Naive thymus-derived CD4-positive, alpha-beta T cell (primary cell): ENCODE measurements at places on chromosomes 4 and X. TPM values are rescaled to one million over a fixed set of nuclear protein-coding genes. Genes with fewer than 3 reads are reported as not detected.

Gene FOXP3
- 24.1 and 25.3 TPM in 2 replicates for total RNA-seq

Gene GABRE
- total RNA-seq: not detected

Gene CT47B1
- not detected for total RNA-seq

- H3K4me3 ChIP-seq: no peak overlapping the region
- H3K4me1 ChIP-seq: no peaks in the 10 kb centered on the region
- H3K27me3 ChIP-seq: no peaks in the 10 kb centered on the region
- H3K36me3 ChIP-seq: no peaks in the 10 kb centered on the region
- no peak overlapping the region for H3K27ac ChIP-seq
Measured at GRCh38 chrX:117570160-117570559, 546.5 kb downstream of the KLHL13 start.

DNA sequence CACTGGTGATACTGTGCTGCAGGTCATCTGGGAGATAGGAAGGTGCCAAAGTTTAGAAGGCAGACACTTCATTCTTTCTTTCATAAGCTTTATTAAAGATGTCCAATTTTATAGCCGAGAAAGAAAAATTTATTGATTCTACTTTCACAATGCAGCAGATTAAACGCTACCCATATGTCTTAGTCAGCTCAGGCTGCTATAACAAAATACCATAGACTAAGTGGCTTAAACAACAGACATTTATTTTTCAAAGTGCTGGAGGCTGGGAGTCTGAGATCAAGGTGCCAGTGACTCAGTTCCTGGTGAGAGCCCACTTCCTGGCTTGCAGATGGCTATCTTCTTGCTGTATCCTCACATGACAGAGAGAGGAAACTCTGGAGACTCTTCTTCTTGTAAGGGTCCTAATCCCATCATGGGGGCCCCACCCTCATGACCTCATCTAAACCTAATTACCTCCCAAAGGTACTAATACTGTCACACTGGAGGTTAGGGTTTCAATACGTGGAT lies 33.4 kb upstream of the KLHL34 start:
- no peaks in the 10 kb centered on the region for H3K27me3 ChIP-seq
- H3K4me1 ChIP-seq: no peaks in the 10 kb centered on the region
- no peak for DNase-seq
- H3K27ac ChIP-seq: no peak overlapping the region
- no peaks in the 10 kb centered on the region for H3K36me3 ChIP-seq

- H3K4me1 ChIP-seq: no peaks in the 10 kb centered on the region
- H3K27ac ChIP-seq: no peak overlapping the region
- H3K27me3 ChIP-seq: no peaks in the 10 kb centered on the region
- H3K4me3 ChIP-seq: no peak overlapping the region
- no peak for DNase-seq
- no peaks in the 10 kb centered on the region for H3K36me3 ChIP-seq
Measured at GRCh38 chr4:168710353-168710946, 213.6 kb downstream of the PALLD start.

Gene PRMT9
- 9.4 and 9.7 TPM in 2 replicates for total RNA-seq

- H3K36me3 ChIP-seq: no peaks in the 10 kb centered on the region
- peak overlapping the region; percentile 61 for H3K4me3 ChIP-seq
- H3K4me1 ChIP-seq: peaks cover 44% of the 10 kb centered on the region
- DNase-seq: no peak
Measured at GRCh38 chr4:48130100-48130499, 4.0 kb downstream of the TXK start.

Gene CABS1
- total RNA-seq: not detected

Gene APBB2
- 1.2 and 1.5 TPM in 2 replicates for total RNA-seq

- no peak overlapping the region for H3K4me3 ChIP-seq
- no peaks in the 10 kb centered on the region for H3K36me3 ChIP-seq
- no peak overlapping the region for H3K27ac ChIP-seq
- DNase-seq: peak; percentile 38
- H3K27me3 ChIP-seq: no peaks in the 10 kb centered on the region
Measured at GRCh38 chrX:112642349-112642748, 37.4 kb downstream of the LHFPL1 start.

- H3K4me1 ChIP-seq: no peaks in the 10 kb centered on the region
- H3K27ac ChIP-seq: no peak overlapping the region
- H3K4me3 ChIP-seq: no peak overlapping the region
- no peak for DNase-seq
- no peaks in the 10 kb centered on the region for H3K36me3 ChIP-seq
Measured at GRCh38 chr4:71487344-71487920, 148.6 kb downstream of the SLC4A4 start.

Gene OPRPN
- not detected for total RNA-seq

- no peak for DNase-seq
- no peaks in the 10 kb centered on the region for H3K27me3 ChIP-seq
- H3K4me1 ChIP-seq: no peaks in the 10 kb centered on the region
- no peak overlapping the region for H3K27ac ChIP-seq
- H3K36me3 ChIP-seq: no peaks in the 10 kb centered on the region
Measured at GRCh38 chrX:2450681-2451080, 50.1 kb downstream of the DHRSX start.

Gene LIN54
- 20.9 TPM for total RNA-seq

Gene SMIM43
- total RNA-seq: not detected

Gene ANK2
- not detected for total RNA-seq

DNA sequence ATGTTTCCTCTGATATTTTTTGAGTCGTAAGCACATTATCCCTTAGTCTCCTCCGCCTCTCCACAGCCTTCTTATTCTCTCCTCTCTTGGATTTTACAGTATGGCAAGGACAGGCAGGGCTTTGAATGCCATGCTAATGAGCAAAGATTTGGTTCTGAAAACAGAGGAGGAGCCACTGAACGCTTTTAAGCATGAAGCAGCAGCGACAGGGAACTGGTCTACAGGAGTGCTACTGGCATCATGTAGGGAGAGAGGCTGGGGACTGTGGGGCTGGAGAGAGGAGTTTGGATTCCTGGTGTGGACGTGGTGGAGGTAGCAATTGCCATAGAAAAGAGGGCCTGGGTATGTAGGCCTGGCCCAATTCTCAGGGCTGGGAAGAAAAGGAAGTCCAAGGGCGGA lies 4.6 kb upstream of the CD99L2 start:
- H3K27ac ChIP-seq: no peak overlapping the region
- no peaks in the 10 kb centered on the region for H3K4me1 ChIP-seq
- H3K27me3 ChIP-seq: no peaks in the 10 kb centered on the region
- no peak overlapping the region for H3K4me3 ChIP-seq

DNA sequence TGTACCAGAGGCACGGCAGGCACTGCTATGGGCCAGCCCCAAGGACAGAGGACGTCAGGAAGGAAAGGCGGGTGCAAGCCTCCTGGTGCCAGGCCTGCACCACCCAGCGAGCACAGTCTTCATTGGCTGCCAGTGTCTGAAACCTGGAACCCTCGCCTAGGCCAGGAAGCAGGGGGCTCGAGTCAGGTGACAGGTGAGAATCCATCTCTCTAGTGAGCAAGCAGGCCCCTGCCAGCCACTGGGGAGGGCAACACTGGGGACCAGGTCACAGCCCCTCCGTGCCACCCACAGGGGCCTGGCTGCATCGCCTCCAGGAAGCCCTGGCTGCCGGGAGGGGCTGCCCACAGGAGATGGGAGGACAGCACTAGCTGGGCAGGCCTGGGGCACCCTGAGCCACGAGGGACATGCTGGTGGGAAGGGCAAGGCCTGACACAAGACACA lies 6.9 kb upstream of the HAUS3 start:
- H3K4me1 ChIP-seq: no peaks in the 10 kb centered on the region
- H3K27ac ChIP-seq: no peak overlapping the region
- H3K27me3 ChIP-seq: no peaks in the 10 kb centered on the region
- no peak overlapping the region for H3K4me3 ChIP-seq
- no peaks in the 10 kb centered on the region for H3K36me3 ChIP-seq

DNA sequence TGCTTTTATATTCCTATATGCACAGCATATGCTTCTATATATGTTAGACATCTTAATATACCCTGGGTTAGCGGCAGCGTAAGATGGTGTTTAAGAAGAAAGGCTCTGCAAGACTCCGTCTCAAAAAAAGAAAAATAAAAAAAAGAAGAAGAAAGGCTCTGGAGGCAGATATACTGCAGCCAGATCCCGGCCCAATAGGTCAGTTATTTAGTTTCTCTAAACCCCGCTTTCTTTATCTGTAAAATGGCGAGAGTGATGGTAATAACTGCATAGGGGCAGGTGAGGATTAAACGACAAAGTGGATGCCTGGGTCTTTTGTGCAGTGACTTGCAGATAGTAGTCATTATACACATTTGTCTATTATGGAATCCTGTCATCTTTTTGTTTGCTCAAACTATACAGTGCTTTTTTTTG lies 115.2 kb downstream of the NAA11 start:
- H3K27ac ChIP-seq: no peak overlapping the region
- H3K4me1 ChIP-seq: no peaks in the 10 kb centered on the region
- H3K4me3 ChIP-seq: no peak overlapping the region
- no peak for DNase-seq
- no peaks in the 10 kb centered on the region for H3K27me3 ChIP-seq
- H3K36me3 ChIP-seq: no peaks in the 10 kb centered on the region

Gene SPANXD
- total RNA-seq: not detected

DNA sequence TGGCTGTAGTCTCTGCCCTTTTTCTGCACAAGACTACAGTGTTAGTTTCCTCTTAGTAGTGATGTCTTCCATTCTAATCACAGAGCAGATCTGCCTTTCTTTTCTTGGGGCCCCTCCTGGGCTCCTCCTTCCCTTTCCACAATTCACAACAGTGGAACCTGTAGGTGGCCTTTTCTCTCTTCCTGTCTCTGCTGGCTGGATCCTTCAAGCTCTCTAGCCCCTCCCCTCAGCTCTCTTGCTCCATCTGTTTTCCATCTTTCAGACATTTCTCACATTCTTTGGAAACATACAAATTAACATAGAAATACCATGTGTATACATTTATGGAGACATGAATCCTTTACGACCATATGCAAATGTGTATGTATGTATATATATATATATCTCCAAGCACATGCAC lies 304 bp upstream of the SPIN2A start:
- no peak overlapping the region for H3K27ac ChIP-seq
- H3K4me1 ChIP-seq: no peaks in the 10 kb centered on the region
- no peak for DNase-seq

DNA sequence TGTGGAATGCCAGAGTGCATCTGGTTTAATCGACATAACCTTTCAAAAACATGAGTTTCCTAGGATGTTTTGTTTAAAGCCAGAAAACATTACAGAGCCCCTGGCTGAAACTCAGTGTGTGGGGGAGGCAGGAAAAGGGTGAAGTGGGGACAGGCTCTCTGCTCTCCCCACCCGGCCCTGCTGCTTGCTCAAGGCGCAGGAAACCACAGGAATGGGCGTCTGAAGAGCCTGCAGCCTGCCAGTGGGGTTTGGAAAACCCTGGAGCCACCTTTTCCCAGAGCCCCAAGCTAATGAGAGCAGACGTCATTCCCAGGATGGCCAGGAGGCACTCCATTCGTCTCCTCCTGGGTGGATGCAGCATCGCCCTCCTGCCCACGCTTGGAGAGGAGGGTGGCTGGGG lies 240.6 kb downstream of the AFAP1 start:
- H3K36me3 ChIP-seq: no peaks in the 10 kb centered on the region
- DNase-seq: no peak
- no peaks in the 10 kb centered on the region for H3K27me3 ChIP-seq
- no peaks in the 10 kb centered on the region for H3K4me1 ChIP-seq
- no peak overlapping the region for H3K4me3 ChIP-seq
- H3K27ac ChIP-seq: no peak overlapping the region

GRCh38 chr4:76108467-76109181 lies 34.1 kb downstream of the ART3 start:
- no peak overlapping the region for H3K27ac ChIP-seq
- no peaks in the 10 kb centered on the region for H3K27me3 ChIP-seq
- peaks cover 4% of the 10 kb centered on the region for H3K36me3 ChIP-seq
- DNase-seq: no peak
- no peaks in the 10 kb centered on the region for H3K4me1 ChIP-seq

Gene ALPK1
- 15.5 TPM for total RNA-seq
